EL (cell line): ENCODE measurements at places on chromosomes 1 and 21.

DNA sequence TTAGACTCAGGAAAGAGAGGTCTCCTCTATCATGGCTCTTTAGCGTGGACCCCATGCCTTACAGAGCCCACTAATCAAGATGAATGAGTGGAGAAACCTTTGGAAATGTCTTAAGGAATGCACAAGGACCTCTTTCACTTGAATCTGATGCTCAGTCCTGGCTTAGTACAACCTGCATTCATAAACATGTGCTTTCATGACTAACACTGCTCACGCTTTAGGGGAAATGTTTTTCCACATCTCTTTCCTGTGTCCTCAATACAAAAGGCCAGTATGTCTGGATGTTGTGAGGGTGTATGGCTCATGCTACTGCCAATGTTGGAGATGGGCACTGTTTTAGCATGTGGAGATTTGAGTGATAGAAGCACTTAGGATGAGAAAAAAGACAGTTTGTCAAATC, 14.2 kb upstream of the GNG12 start:
- no peak for DNase-seq

DNA sequence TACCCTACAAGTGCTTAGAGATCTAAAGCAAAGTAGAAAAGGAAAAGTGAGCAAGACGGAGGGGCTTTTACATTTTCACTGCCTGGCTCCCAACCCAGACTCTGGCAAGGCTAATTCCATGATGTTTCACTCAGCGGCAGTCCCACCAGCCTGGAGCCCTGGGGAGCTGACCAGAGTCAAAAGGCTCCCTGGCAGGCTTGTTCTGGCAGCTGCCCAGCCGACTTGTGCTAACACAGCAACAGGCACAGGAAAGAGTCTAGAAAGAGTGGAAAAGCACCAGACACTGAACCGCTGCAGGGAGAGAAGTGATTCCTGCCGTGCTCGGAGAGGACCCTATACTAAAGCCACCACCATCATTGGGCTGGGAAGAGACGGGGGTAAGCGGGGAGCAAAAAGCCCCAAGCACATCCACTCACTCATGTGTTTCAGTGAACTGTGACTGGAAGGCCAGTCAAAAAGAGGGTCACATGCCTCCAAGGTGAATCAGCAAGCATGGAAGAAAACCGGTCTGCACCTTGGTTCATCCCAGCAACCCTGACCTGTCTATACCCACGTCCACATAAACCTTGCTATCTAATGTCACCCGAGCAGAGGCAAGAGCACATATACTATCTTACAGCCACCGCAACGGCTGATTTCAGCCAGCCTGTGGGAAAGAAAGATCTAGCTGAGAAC, 8.0 kb downstream of the SMIM12 start:
- DNase-seq: no peak

- DNase-seq: no peak
Measured at GRCh38 chr1:206555473-206555935, 48.2 kb downstream of the RASSF5 start.

DNA sequence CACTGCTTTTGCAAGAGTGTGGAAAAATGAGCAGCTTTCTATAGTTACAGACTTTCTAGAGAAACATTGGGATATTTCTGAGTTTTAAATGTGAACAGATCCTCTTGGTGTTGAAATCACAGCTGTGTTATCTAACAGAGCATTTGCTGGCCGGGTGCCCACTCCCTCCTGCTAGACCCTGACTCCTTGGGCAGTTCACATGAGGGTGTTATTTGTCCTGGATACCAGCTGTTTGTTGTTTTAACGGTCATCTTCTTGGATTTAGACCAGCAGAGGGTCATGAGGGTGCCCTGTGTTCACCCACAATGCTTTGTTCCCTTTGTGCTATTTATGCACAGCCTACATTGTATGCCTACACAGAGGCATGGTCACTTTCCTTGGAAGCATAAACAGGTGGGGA, 67.1 kb downstream of the CENPF start:
- DNase-seq: peak; percentile 30

- no peak for DNase-seq
Measured at GRCh38 chr1:167197692-167198091, 23.0 kb upstream of the POU2F1 start.

- no peak for DNase-seq
Measured at GRCh38 chr1:182756423-182756822, 33.1 kb upstream of the NPL start.

DNA sequence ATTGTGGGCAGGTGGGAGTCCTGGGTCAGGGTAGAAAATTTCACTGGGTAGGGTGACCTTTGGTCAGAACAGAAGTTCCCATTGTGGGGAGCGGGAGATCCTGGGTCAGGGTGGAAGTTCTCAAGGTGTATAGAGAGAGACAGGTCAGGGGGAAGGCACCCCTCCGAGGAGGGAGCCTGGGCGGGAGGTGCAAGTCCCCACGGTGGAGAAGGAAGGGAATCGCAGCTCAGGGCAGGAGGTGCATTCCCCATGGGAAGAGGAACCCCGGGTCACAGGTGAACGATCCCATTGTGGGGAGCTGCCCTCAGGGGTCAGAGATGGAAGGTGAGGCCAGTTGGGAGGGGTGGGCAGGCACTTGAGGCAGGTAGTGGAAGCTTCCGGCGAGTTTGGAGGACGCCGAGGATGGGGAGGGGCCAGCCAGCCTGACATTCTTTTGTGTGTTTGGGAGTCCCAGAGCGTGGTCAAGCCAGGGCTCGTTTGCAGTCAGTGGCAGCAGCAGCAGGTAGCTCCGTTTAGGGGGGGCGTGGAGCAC, 637 bp downstream of the LYPLA2 start:
- peak; percentile 53 for DNase-seq

GRCh38 chr1:92511541-92511940, 24.8 kb upstream of the GFI1 start:
- DNase-seq: no peak

DNA sequence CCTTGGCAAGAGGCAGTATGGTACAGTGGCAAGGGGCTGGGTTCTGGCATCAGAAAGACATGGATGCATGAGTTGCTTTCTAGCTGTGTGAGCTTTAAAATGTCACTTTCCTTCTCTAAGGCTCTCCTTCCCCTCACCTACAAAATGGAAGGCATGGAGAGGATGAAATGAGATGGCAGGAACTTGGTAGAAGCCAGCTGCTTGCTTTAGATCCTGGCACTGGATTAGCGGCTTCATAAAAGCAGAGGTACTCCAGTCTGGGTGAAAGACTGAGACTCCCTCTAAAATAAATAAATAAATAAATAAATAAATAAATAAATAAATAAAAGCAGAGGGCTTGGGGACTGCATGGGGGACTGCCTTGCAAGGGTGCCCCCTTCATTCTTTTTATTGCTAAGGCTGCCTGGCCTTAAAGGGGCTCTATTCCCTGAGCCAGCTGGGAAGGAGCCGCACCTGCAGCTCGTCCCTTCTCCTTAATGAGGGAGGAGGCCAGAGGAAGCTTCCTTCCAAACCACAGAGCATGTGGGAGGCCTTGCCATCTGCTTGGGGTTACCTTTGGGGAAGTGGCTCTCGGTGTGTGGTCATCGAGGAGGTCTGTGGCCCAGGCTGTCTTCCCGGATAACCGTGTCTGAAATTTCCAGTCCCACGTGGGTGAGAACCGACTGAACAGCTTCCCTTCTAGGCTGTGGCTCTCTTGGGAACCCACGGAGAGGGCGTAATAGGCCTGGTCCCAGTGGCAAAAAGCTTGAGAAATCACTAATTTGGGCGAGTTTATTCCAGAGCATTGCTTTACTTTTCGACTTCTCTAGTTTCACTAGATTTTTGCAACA, 2.0 kb upstream of the ATP13A2 start:
- no peak for DNase-seq

GRCh38 chr1:99674115-99675064, 28.5 kb downstream of the PALMD start:
- no peak for DNase-seq

GRCh38 chr1:184743062-184743756, 11.4 kb downstream of the EDEM3 start:
- DNase-seq: no peak

DNA sequence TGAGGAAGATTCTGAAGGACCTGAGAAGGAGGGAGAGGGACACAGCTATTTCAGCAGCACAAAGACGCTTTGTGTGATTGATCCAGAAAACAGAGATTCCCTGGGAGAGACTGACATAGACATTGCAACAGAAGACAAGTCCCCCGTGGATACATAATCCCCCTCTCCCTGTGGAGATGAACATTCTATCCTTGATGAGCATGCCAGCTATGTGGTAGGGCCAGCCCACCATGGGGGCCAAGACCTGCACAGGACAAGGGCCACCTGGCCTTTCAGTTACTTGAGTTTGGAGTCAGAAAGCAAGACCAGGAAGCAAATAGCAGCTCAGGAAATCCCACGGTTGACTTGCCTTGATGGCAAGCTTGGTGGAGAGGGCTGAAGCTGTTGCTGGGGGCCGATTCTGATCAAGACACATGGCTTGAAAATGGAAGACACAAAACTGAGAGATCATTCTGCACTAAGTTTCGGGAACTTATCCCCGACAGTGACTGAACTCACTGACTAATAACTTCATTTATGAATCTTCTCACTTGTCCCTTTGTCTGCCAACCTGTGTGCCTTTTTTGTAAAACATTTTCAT, 161.3 kb upstream of the SGIP1 start:
- DNase-seq: no peak

DNA sequence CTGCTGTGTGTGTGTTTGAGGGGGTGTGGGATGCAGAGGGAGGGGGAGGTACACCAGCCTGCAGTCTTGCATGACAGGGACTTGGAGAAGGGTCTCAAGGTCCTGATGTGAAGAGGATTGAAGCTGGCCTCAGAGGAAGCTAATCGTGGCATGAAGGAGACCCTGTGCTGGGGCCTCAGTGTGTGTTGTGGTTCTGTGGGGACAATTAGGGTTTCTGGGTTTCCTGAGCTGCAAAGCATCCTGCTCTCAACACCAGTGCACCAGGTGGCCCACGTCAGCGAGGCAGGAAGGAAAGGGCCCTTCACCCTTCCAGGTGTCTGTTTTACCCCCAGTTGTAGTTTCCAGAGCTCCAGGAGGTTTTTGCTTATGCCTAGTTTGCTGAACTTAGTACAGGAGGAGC, 52.8 kb downstream of the TENT5C start:
- DNase-seq: no peak

DNA sequence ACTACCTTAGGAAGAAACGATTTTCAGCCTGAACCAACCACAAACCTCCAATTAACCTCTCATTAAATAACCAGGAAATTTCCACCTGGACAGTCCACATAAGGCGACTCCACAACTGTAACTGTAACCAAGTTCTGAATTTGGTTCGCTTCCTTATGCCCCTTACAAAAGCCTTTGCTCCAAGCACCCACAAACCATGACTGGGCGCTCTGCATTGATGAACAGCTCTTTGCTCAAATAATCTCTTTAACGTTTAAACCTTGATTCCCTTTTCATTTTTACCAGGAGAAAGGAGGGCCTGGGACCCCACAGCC, 38.2 kb upstream of the ZNF124 start:
- no peak for DNase-seq

DNA sequence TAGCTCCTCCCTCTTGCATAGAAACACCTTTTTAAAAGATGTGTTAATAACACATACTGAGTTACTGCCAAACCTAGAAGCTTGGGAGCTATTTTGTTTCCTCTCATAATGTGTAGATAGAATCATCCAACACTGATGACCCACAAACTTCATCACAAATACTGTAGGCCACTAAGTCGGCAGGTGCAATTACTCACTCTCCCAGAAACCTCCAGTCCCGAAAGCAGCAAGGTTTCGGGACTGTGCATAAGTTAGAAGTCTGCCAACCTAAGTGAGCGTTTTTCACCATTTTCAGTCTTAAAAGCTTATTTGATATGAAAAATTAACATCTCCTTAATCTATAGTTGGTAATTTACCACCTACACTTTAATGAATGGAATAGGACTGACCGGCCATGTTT, 32.0 kb downstream of the C1orf198 start:
- no peak for DNase-seq

GRCh38 chr1:15676688-15677661, 7.1 kb upstream of the PLEKHM2 start:
- no peak for DNase-seq

DNA sequence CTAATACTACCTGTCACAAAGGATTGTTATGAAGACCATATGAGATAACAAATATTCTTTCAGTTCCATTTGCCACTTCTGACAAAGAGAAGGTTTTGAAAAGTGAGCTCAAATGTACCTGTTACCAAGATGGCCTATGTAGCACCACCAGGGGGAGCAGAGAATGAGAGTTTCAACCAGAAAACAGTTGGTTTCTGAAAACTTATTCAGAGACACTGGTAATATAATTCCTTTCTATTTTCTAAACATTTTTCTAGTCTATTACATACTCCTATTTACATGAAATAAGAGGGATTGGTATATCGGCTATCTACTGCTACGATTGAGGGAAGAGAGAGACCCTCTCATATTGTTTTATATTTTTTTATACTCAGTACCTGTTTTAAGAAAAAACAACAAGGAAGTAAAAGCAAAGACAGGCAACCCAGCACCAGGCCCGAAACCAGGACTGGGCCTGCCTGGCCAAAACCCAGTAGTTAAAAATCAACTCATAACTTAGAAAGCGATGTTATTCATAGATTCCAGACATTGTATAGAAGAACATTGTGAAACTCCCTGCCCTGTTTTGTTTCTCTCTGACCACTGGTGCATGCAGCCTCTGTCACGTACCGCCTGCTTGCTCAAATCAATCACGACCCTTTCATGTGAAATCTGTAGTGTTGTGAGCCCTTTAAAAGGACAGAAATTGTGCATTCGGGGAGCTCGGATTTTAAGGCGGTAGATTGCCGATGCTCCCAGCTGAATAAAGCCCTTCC, 48.3 kb downstream of the IL23R start:
- peak; percentile 26 for DNase-seq

DNA sequence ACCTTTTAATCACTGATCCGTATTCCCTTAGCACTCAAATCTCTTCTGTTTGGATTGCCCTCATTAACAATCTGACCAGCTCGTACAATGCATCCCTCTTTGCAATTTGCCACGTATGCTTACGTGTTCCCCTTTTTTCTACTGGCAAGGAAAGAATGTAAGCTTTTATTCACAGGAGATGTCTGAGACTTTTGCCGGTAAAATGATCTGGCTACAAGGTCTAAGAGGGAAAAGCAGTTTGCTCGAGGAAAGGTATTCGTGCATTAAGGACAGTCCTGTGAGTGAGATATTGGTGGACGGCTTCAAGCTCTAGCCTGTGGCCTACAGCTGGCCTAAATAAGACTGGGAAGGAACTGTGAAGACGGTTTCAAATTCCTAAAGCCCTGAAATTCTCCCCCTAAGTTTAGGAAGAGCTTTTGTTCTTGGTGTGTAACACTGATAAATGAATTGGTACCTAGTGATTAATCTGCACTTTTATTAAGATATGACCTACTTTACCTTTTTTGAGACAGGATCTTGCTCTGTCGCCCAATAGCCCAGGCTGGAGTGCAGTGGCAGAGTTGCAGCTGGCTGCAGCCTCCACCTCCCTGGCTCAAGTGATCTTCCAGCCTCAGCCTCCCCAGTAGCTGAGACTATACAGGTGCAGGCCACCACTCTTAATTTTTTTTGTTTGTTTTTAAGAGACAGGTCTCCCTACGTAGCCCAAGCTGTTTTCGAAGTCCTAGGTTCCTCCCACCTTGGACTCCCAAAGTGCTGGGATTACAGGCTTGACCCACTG, 895 bp upstream of the UBR4 start:
- DNase-seq: peak; percentile 29

DNA sequence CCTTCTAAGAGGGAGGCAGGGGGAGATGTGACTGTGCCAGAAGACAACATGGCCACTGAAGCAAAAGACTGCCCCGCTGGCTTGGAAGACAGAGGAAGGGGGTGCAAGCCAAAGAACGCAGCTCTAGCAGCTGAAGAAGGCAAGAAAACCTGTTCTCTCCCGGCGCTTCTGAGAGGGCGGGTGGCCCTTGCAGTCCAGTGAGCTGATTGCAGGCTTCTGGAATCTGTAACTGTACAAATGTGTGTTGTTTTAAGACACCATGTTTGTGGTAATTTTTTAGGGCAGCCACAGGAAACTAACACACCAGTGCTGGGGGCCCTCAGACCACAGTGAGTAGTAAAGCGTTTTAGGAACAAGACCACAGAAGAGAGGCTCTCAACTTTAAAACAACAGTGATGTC, 47.0 kb downstream of the CD46 start:
- DNase-seq: peak; percentile 40
